Iris pigment epithelial cell (primary cell): ENCODE measurements at places on chromosomes 5 and 9.

DNA sequence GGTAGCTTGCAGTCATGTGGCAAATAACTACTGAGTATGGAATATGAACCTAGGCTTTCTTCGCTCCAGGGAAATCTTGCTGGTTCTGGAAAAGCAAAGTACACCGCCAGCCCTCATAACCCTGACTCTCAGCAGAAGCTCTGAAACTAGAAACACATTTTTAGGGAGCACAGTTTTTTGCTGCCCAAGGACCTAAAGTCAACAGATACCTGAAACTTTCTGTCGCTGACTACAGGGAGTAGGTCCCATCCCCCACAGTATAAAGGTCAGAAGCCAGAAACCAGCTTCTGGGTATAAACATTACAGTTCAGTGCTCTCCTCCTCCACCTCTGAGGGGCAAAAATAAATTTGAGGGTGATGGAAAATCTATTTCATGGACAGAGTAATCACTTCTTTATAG is 3.0 kb downstream of the ATOX1 start:
- DNase-seq = no peak

DNA sequence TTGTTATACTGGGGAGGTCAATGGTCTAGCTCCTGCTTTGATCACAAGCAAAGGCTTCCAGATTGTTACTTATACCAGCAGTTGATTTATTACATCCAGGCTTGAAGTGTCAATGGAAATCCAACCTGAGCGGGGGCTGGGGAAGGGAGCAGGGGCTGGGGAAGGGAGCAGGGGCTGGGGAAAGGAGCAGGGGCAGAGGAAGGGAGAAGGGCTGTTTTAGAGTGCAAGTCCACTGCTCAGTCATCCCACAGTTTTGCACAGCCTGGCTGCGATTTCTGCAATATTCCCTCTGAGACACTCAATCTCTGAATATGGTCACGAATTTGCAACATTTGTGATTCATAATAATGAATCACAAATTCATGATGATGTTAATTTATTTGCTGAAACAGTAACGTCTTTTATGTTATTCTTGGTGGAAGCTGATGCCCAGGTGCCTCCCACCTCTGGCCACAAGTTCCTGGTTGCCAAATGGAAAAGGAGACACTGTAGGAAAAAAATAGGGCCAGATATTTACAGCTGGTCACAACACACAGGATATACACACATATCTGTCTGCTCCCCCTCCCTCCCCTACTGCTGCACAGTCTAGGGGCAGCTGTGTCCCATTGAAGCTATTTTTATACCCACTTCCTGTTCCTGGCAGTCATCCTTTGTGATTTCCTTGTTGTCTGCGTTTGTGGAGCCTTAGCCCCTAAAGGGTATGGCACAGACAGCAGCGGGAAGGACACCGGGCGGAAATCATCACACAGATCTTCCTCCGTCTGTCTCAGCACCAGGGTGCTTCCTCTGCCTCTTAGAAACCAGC is 325.1 kb downstream of the GADD45G start:
- no peak for DNase-seq

- DNase-seq = no peak
These were observed 78.8 kb downstream of the NIPSNAP3B start for GRCh38 chr9:104842698-104843097.

GRCh38 chr5:55484531-55484930 is 50.2 kb downstream of the PLPP1 start:
- no peak for DNase-seq

DNA sequence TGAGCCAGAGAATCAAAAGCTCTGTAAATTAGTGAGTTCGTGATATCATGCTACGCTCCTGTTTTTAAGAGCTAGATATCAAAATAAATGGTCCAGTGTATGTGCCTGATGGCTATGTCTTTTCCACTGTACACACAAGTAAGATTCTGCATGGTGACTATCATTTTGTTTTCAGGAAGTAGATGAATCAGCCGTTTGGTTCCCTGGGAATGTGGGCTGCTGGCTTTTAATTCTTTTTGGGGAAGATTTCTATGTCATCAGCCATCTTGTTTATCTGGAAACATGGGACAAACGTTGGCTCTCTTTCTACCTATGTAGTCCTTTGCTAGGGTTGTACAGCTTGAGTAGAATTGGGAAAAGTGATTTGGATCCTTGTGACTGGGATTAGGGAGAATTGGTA is 126.7 kb downstream of the GRIA1 start:
- DNase-seq = peak; percentile 52

- DNase-seq = peak; percentile 34
These were observed 124.2 kb upstream of the TNPO1 start for GRCh38 chr5:72692231-72692637.

DNA sequence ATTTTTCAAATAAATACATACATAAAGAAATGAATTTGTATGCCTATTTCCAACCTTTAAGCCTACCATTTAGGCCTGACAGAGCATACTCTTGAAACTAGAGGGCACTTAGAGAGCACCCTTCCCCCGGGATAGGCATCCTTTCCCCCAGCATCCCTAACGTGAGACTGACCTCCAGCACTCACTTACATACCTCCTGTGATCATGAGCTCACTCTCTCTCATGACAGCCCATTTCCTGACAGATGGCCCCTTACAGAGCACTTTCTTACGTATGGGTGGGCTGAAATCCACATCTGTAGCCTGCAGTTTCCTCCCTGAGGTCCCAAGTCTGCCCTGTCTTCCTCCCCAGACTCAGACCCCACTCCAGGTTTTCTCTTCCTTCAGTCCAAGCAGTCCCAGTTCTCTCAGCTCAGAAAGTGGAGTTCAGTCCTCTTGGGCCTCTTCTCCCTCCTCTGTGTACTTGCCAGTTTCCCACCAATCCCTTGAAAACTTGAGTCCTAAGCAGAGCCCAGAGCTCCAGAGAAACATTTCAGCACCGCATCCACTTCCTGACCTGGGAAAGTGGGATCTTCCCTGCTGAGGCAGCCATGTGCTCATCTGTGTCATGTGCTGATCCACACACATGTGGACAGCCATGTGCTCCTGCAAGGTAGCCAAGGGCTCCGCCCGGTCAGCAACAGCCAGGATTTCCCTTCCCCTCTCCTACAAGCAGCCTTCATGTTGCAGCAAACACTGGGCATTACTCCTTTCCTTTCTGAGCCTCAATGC is 2.2 kb upstream of the CDX1 start:
- DNase-seq = no peak

DNA sequence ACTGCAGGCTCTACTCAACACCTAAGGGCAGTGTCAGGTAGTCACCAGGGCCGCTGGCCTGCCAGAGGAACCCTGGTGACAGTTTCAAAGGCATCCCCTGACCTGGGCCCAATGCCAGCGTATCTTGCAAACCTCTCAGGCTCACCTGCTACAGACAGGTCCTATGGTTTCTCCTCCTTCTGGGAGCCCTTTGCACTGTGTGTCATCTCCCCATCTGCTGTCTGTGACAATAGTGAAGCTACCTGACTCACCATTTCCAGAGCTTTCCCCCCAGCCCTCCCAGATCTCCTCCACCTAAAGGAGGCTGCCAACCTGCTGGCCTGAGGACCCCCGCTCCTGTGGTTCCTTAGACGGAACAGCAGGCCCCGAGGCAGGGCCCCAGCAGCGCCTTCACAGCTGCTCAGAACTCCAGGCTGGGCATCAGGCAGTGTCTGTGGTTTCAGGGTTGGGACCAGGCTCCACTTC is 203.1 kb downstream of the FSTL4 start:
- DNase-seq = no peak

DNA sequence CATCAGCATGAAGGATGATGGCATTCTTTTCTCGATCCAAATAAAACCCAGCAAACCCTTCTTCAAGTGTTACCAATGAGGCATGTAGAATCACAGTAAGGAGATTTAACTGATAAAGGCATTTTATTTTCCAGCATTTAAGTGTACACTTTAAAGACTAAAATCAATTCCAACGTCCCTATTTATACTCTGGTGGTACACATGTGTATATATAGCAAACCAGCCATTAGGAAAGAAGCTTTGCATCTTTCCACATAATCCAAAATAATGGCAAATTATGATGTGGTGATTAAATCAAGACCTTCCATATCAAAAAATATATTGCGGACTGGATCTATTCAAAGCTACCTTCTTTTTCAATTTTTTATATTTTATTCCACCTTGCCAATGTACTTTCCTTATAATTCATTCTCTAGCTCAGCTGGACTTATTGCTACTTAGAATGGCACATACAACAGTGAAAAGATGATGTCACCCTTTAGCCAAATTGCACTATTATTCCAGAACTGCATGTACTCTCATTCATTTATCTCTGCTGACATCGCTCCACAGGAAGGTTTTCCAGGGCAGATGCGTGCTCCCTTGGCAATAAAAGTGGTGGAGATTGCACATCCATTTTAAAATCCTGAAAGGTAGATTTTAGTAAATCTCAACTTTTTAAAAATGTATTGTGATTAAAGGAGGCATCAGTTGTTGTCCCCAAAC is 63.3 kb upstream of the SLC30A5 start:
- DNase-seq = no peak

GRCh38 chr9:93968451-93969327 is 13.5 kb upstream of the BARX1 start:
- DNase-seq = peak; percentile 51

DNA sequence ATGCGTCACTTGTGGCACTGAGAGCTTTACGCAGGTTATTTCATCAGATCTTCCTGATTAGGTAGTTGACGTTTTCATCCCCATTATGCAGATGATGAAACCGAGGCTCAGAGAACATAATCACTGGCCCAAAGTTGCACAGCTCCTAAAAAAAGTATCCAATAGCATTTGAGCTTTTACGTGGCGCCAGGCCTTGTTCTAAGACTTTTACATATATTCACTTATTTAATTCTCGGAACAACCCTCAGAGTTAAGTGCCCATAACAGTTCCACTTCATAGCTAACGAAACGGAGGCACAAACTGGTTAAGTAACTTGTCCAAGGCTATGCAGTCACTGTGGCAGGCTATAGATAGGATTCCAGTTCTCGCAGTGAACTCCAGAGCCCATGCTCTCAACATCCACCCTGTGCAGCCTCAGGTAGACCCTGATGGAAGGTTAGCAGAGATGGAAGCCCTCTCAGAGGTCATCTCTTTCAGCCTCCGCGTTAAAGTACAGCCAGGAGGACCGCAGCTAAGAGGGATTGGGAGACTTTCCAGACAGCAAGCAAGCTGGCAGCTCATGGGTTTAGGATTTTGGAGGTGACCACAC is 39.3 kb downstream of the AMBP start:
- DNase-seq = no peak

DNA sequence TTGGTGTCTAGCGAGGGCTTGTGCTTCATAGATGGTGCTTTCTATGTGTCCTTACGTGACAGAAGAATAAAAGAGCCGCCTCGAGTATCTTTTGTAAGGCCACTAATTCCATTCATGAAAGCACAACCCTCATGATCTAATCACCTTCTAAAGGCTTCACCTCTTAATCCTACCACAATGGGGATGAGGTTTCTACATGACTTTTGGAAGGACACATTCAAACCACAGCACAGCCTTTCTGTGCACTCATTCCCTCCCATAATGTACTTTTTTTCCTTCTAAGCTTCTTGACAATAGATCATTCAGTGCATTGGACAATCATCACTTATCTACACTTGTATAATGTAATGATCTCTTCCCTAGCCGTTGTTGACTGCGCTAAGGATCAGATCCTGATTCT is 774.8 kb downstream of the BRINP1 start:
- DNase-seq = no peak

DNA sequence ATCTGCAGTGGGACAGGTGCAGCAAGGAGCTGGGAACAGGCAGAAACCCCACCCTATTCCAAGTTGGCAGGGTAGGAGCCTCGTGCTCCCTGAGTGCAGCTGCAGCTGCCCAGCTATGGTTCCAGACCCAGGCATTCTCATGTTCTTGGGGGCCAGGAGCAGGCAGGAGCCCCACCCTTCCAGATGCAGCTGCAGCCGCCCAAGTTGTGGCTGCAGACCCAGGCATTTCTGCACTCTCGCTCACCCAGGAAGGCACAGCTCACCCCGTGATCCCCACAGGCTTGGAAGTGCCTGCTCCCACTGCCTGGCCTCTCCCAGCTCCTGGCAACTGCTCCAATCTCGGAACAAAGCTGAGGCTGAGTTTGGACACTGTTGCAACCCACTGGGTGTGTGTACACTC is 275.8 kb upstream of the ADRA1B start:
- DNase-seq = no peak

DNA sequence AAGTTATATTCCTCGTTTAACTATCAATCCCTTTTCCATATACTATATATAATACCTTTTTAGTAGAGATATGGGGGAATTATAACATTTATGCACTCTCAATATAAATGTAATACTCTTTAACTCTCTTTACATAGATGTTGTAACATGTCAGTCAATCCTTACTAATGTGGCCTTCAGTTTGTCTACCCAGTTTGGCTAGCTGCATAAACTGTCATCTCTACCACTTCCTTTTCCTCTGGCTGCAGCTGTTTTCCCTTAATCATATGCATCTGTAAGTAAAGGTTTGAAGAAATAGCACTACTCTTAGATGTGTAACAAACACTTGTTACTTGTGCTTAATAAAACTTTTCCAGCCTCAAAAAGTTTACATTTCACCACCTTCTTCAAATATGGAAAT is 13.4 kb downstream of the ABHD17B start:
- DNase-seq = no peak

DNA sequence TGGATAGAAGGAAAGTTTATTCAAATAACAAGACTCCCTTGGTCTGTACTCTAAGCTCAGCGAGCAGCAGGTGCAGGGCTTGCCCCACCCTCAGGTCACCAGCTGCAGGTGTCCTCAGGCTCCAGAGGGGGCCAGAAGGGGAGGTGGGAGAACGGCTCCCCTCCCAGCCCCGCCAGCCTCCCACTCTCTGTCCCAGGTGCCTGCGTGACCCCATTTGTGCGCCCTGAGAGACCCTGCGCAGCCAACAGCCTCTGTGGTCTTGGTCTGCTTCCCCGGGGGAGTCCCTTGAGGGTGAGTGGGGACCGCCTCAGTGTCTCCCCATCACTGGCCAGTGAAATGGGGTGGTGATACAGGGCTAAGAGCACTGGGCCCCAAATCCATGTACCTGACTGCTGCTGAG is 62.3 kb upstream of the STXBP1 start:
- no peak for DNase-seq

DNA sequence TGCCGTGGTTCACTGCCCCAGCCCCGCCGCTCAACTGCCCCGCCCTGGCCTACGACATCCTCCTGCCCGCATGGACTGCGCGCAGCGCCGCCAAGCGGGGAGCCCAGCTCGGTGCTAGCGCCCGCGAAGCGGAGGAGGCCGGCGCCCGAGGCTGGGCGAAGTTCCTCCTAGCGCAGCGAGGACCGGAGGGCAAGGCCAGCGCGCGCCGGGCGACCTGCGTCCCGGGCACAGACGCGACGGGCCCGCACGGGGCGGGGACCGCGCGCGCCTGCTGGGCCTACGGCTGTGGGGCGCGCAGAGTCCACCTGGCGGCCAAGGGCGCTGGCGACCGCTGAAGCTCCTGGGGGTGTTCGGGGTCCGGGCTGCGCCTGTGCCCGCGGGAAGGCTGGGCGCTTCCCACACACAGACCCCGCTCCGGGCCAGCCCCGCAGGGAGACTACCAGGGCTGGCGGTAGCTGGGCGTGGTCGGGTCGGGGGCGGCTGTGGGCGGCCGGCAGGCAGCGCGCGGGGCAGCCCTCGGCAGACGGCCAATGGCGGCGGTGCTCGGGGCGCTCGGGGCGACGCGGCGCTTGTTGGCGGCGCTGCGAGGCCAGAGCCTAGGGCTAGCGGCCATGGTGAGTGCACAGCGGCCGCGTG is at the start of gene PCBD2:
Gene PCBD2 (plus strand): TSS at position 522 of the 636 bp plus-strand sequence. CDS start 9 bp downstream, at position 531.
- peak; percentile 89 for DNase-seq
